ENCODE measurements at places on chromosomes 16 and 17. TPM values are rescaled to one million over a fixed set of nuclear protein-coding genes. Genes with fewer than 3 reads are reported as not detected.
A peak's percentile ranks its signal among the peaks of the same experiment; 100 is the strongest.

The KRTAP3-3 gene
- total RNA-seq, result not detected

The CDH8 gene
- 7.0 TPM for total RNA-seq

The HIC1 gene
- 38.3 TPM for total RNA-seq

The ADAD2 gene
- not detected for total RNA-seq

The DUSP3 gene
- total RNA-seq, result 137 TPM

The CACNA1H gene
- total RNA-seq, result 14.7 TPM

The GNG13 gene
- not detected for total RNA-seq

The GSG1L gene
- total RNA-seq, result 5.9 TPM

- H3K4me3 ChIP-seq, result no peak overlapping the region
- H3K27ac ChIP-seq, result no peak overlapping the region
- no peaks in the 10 kb centered on the region for H3K36me3 ChIP-seq
- H3K27me3 ChIP-seq, result no peaks in the 10 kb centered on the region
Measured at GRCh38 chr17:82351254-82351712, 7.8 kb upstream of the TEX19 start.

DNA sequence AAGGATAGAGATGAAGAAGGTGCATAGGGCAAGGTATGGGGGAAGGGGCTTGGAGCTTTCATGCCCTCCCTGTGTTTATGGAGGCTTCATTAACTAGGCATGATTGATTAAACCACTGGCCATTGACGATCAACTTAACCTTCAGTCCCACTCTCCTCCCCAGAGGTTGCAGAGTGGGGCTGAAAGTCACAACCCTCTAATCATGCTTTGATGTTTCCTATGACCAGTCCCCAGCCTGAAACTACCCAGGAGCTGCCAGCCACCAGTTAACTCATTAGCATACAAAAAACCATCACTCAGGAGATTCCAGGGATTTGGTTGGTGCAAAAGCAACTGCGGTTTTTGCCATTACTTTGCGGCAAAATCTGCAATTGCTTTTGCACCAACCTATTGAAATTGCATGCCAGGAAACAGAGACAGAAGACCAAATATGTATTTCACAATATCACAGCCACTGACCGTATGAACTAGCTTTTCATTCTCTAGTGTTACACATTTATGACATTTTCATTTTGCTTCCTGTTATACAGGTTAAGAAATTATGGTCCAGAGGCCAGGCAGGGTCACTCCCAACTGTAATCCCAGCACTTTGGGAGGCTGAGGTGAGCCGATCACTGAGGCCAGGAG is 5.4 kb downstream of the GFOD2 start:
- no peaks in the 10 kb centered on the region for H3K27me3 ChIP-seq
- no peak for DNase-seq
- peaks cover 17% of the 10 kb centered on the region for H3K4me1 ChIP-seq
- H3K4me3 ChIP-seq, result no peak overlapping the region

DNA sequence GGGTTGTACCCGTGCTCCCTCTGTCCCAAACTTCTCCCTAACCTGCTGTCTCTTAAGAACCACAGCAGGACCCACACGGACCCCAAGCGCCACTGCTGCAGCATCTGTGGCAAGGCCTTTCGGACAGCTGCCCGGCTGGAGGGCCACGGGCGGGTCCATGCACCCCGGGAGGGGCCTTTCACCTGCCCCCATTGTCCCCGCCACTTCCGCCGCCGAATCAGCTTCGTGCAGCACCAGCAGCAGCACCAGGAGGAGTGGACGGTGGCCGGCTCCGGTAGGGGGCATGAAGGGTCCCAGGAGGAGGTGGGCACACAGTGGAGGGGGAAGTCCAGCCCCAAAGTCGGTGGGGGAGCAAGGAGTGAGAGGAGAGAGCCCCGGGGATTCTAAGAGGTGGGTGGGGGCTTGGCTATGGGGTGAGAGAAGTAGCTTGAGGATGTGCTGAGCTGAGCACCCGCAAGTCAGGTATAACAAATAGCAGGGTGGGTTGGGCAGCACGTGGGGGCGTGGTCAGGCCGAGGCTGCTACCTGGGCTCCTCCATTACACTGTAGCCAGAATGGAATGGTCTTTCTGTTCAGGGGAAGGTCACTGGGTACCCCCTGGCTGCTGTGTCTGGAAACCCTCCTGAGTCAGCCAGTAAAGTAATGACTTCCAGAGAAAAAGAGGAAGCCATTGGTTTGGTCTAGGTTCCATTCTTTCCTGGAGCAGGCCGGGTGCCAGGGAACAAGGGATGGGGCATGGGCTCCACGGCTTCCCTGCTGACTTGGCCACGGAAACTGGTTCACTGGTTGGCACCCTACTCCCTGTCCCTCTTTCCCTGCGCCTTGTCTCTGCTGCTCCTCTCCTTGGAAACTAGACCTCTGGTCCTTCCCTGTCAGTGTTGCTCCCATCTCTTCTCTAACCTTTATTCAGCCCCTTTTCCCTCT is 7.1 kb downstream of the PRSS53 start:
- no peak for DNase-seq
- H3K27ac ChIP-seq, result no peak overlapping the region
- H3K4me3 ChIP-seq, result no peak overlapping the region

DNA sequence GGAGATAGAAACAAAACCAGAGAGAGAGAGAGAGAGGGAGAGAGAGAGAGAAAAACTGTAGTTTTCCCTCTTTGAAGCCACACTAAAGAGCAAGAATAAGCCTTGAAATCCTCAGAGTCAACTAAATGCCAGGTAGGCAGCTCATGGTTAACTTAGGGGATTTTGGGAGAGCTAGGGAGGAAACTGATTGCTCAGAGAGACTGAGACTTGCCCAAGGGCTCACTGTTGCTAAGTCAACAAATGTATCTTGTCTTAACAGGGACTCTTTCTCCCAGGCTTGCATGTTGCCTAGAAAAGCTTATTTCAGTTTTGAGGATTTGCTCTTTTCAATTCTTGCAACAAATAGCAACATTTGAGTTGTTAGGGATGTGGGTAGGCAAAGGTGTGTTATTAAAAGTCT is 4.5 kb upstream of the SLC5A11 start:
- no peak overlapping the region for H3K4me3 ChIP-seq
- no peak overlapping the region for H3K27ac ChIP-seq
- DNase-seq, result no peak
- peaks cover 2% of the 10 kb centered on the region for H3K36me3 ChIP-seq
- no peaks in the 10 kb centered on the region for H3K4me1 ChIP-seq

DNA sequence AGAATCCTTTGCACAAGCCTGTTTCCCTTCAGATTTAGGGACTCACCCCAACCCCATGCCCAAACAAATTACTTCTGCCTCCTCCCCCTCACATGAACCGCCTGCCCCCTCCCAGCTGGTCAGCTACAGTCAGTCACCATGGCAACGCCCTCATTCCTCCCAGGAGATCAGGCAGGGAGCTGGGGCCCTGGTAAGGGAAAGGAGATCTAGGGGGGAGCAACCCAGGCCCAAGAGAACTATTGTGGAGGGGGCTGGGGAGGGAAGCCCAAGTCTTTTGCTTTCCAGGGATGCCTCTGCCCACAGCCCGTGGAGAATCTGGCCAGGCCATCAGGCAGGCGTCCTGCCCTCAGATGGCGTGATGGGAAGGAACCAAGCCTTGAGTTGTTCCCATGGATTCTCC is 2.8 kb downstream of the FAM171A2 start:
- peaks cover 5% of the 10 kb centered on the region for H3K27me3 ChIP-seq
- H3K4me1 ChIP-seq, result peaks cover 7% of the 10 kb centered on the region
- H3K36me3 ChIP-seq, result no peaks in the 10 kb centered on the region
- no peak overlapping the region for H3K27ac ChIP-seq
- H3K4me3 ChIP-seq, result no peak overlapping the region

GRCh38 chr17:73625991-73626673 is 18.1 kb downstream of the SDK2 start:
- no peaks in the 10 kb centered on the region for H3K27me3 ChIP-seq
- peaks cover 14% of the 10 kb centered on the region for H3K4me1 ChIP-seq
- no peak for DNase-seq
- peak overlapping the region; percentile 3 for H3K27ac ChIP-seq
- H3K4me3 ChIP-seq, result no peak overlapping the region
- no peaks in the 10 kb centered on the region for H3K36me3 ChIP-seq

- H3K4me1 ChIP-seq, result no peaks in the 10 kb centered on the region
- H3K36me3 ChIP-seq, result no peaks in the 10 kb centered on the region
- H3K27ac ChIP-seq, result no peak overlapping the region
- no peaks in the 10 kb centered on the region for H3K27me3 ChIP-seq
Measured at GRCh38 chr16:17448640-17449638, 21.8 kb downstream of the XYLT1 start.

GRCh38 chr17:40506786-40507185 is 5.4 kb upstream of the TNS4 start:
- H3K27me3 ChIP-seq, result no peaks in the 10 kb centered on the region
- no peaks in the 10 kb centered on the region for H3K36me3 ChIP-seq
- no peak overlapping the region for H3K27ac ChIP-seq
- no peak for DNase-seq

DNA sequence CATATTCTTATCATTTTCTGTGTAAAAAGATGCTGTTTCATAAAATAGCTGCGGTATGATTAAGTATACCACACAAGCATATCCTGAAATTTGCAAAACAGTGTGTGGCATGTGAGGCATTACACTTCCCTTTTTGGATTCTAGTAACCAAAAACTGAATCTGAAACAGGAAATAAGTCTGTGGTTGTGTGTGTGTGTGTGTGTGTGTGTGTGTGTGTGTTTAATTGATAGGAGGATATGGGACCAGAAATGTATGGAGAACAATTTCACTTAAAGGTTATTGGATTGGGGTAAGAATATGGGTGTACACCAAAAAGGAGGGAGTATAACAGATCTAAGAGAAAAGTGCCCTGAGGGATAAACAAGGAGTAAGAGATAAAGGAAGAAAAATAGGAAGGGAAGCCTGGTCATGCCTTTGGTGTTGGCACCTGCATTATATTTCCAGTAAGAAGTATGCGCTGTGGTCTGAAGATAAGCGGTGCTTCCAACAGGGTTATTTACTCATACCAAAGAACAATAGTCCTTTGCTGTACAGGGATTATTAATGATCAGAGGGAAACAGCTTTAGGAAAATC is 4.0 kb downstream of the LYRM1 start:
- H3K4me1 ChIP-seq, result peaks cover 77% of the 10 kb centered on the region
- no peaks in the 10 kb centered on the region for H3K36me3 ChIP-seq
- no peak for DNase-seq
- H3K4me3 ChIP-seq, result peak overlapping the region; percentile 26
- no peaks in the 10 kb centered on the region for H3K27me3 ChIP-seq

- H3K27ac ChIP-seq, result no peak overlapping the region
- no peak for DNase-seq
- no peaks in the 10 kb centered on the region for H3K36me3 ChIP-seq
- H3K27me3 ChIP-seq, result no peaks in the 10 kb centered on the region
- H3K4me1 ChIP-seq, result no peaks in the 10 kb centered on the region
Measured at GRCh38 chr16:87550495-87550961, 51.8 kb upstream of the JPH3 start.

- H3K36me3 ChIP-seq, result no peaks in the 10 kb centered on the region
- no peak overlapping the region for H3K27ac ChIP-seq
- no peak overlapping the region for H3K4me3 ChIP-seq
- no peaks in the 10 kb centered on the region for H3K27me3 ChIP-seq
- no peak for DNase-seq
Measured at GRCh38 chr16:17387256-17387655, 83.5 kb downstream of the XYLT1 start.

DNA sequence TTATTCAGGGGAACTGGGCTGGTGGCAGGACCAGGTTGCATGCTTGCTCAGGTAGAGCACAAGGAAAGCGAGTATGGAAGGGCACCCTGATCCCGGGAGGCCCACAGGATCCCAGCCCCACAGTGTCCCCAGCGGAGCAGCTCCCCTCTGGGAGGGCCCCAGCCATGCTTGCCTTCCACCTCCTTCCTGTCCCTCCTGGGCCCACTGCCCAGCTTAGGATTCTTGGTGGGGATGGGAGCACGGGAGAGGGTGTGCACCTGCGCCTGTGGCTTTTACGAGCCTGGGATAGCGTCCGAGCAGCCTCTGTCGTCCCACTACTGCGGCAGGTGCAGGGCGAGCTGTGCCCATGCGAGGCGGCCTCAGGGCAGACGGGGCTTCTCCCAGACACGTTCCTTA is 114.5 kb downstream of the BANP start:
- no peak overlapping the region for H3K27ac ChIP-seq
- peaks cover 12% of the 10 kb centered on the region for H3K36me3 ChIP-seq
- H3K27me3 ChIP-seq, result no peaks in the 10 kb centered on the region

DNA sequence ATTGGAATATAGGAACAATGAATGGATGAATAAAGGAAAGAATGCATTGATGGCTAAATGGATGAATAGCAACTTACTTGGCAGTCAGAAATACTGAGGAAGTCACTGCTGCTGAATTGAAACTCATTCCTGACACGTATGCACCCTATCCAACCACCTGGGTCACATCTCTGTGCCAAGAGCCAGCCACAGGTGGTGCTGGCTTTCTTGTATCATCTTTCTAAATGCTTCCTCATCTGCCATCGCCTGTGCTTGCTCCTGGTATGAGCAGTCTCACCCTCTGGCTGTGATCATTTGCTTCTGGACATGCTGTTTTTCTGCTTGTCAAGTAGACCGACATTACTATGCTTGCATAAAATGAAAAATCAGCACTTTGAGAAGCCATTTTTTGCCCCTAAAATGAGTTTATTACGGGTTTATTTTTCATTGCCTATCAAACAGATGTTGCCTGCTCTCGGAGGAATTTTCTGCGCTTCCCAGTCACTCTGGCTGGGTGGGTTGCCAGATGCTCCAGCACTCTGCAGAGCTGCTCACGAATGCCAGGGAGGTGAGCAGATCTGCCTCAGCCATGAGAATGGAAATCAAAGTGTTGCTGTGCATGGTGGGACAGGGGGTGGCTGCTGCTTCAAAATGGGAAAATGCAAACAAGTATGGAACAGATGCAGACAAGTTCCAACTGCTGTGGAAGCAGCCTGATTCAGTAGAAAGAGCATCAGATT is 1349.6 kb upstream of the CDH8 start:
- no peaks in the 10 kb centered on the region for H3K36me3 ChIP-seq
- H3K4me1 ChIP-seq, result no peaks in the 10 kb centered on the region
- no peak overlapping the region for H3K4me3 ChIP-seq
- DNase-seq, result no peak

DNA sequence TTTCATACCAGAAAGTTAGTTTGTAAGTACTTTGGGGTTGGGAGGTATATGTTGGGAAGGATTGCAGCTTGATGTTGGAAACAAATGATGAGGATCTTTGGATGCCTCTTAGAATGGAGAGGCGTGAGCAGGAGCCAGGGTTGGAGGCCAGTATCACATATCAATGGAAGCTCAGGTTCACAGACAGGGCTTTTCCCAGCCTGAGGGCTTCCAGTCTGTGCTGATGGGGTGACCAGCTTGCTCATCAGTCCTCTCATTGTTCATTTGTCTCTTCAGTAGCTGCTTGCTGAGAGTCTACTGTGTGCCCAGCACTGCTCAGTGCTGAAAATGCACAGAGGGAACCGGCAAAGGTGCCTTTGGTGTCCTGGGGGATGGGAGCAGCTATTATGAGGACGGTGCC is 5.8 kb downstream of the DNAAF1 start:
- H3K4me1 ChIP-seq, result no peaks in the 10 kb centered on the region
- no peaks in the 10 kb centered on the region for H3K27me3 ChIP-seq
- no peak overlapping the region for H3K4me3 ChIP-seq
- no peak overlapping the region for H3K27ac ChIP-seq
- DNase-seq, result no peak

- no peaks in the 10 kb centered on the region for H3K4me1 ChIP-seq
- no peak overlapping the region for H3K27ac ChIP-seq
- no peaks in the 10 kb centered on the region for H3K36me3 ChIP-seq
- no peaks in the 10 kb centered on the region for H3K27me3 ChIP-seq
Measured at GRCh38 chr17:41308251-41308917, 725 bp downstream of the KRTAP16-1 start.
